Mesenteric fat pad (tissue), 1 donor: ENCODE measurements at places on chromosomes 6 and 20. TPM values are rescaled to one million over a fixed set of nuclear protein-coding genes. Genes with fewer than 3 reads are reported as not detected.

The TREM1 gene
- 20.6 TPM for total RNA-seq

The PREX1 gene
- 44.0 TPM for total RNA-seq

The PRSS16 gene
- 0.19 TPM for total RNA-seq

The TRIM40 gene
- not detected for total RNA-seq

The NHSL1 gene
- 11.9 TPM for total RNA-seq

The SEMG2 gene
- total RNA-seq: not detected

The MYCT1 gene
- total RNA-seq: 19.7 TPM

The OLIG3 gene
- total RNA-seq: not detected

The FAXC gene
- total RNA-seq: not detected

The TCF15 gene
- 7.0 TPM for total RNA-seq

The ZNF76 gene
- total RNA-seq: 24.5 TPM

The SSTR4 gene
- not detected for total RNA-seq

The SPATA25 gene
- 4.0 TPM for total RNA-seq

The OOEP gene
- not detected for total RNA-seq

The RHAG gene
- not detected for total RNA-seq

The NFATC2 gene
- total RNA-seq: 9.3 TPM

The SRC gene
- 23.9 TPM for total RNA-seq

The PRRT1 gene
- total RNA-seq: 1.0 TPM

GRCh38 chr20:10935658-10936402 is 262.0 kb upstream of the JAG1 start:
- DNase-seq: no peak

GRCh38 chr6:36853325-36853724 is 14.1 kb upstream of the CPNE5 start:
- no peak for DNase-seq

- DNase-seq: no peak
Observed at GRCh38 chr20:20201639-20202038, 149.3 kb downstream of the CFAP61 start.

GRCh38 chr6:99378636-99379035 is 15.4 kb downstream of the COQ3 start:
- DNase-seq: no peak

- DNase-seq: no peak
Observed at GRCh38 chr6:32432050-32432450, 7.6 kb upstream of the HLA-DRA start.

- no peak for DNase-seq
Observed at GRCh38 chr20:63651942-63652191, 1.4 kb downstream of the STMN3 start.

- DNase-seq: peak; percentile 62
Observed at GRCh38 chr20:61090541-61090940, 161.5 kb upstream of the CDH4 start.

DNA sequence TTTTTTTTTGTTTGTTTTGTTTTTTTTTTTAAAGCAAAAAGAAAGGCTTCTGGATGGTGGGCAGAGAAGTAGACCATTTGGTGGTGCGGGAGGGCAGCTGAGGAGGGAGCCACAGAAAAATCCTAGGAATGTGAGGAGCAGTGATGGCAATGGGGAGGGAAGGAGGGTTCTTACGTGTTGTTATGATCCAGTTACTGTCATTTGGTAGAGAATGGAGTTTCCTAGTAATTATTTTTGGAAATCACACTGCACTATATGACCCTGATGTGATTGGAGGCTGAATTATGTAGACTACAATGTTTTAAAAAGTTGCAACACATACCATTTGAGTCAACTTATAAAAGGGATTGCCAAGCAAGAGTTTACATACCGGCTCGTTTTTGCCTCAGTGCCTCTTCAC is 22.1 kb downstream of the ADGRF5 start:
- DNase-seq: no peak

GRCh38 chr6:11092668-11093375 is 812 bp upstream of the SMIM13 start:
- no peak for DNase-seq

- no peak for DNase-seq
Observed at GRCh38 chr6:142381845-142382378, 80.1 kb downstream of the ADGRG6 start.

GRCh38 chr6:39166189-39166911 is 51.4 kb upstream of the SAYSD1 start:
- peak; percentile 95 for DNase-seq

GRCh38 chr6:142913036-142913510 is 31.9 kb downstream of the HIVEP2 start:
- no peak for DNase-seq

DNA sequence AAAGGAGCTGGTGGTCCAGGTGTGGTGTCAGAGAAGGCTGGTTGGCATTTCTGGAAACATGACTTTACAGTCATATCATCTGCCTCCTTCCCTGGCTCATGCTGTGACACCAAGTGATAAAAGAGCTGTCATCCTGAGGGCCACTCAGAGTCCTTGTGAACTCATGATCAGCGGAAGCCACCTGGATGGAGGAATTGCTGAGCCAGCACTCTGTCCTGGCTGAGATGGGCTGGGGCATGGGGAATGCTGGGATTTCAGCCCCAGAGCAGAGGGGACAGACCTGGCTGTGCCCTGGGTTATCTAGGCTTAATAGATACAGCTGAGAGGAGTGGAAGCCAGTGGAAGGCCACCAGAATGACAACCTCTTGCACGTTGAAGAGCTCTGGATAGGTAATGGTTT is 214.3 kb downstream of the DHX35 start:
- no peak for DNase-seq

DNA sequence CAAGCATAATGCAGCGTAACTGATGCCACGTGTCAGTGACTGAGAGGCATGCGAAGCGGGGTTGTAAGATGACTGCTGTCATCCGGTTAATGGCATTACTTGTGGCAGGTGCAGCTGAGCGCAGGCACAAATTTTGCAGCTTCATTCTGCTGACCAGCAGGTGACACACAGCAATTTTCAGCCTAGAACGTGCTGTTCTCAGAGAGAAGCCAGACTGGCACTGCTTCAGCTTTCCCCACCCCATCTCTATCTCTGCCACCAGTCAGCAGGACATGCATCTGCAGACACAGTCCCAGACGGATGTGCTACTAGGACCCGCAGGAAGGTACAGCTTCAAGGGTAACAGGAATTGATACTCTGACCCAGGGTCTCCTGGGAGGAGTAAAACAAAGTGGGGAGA is 221.8 kb downstream of the KIF16B start:
- no peak for DNase-seq

DNA sequence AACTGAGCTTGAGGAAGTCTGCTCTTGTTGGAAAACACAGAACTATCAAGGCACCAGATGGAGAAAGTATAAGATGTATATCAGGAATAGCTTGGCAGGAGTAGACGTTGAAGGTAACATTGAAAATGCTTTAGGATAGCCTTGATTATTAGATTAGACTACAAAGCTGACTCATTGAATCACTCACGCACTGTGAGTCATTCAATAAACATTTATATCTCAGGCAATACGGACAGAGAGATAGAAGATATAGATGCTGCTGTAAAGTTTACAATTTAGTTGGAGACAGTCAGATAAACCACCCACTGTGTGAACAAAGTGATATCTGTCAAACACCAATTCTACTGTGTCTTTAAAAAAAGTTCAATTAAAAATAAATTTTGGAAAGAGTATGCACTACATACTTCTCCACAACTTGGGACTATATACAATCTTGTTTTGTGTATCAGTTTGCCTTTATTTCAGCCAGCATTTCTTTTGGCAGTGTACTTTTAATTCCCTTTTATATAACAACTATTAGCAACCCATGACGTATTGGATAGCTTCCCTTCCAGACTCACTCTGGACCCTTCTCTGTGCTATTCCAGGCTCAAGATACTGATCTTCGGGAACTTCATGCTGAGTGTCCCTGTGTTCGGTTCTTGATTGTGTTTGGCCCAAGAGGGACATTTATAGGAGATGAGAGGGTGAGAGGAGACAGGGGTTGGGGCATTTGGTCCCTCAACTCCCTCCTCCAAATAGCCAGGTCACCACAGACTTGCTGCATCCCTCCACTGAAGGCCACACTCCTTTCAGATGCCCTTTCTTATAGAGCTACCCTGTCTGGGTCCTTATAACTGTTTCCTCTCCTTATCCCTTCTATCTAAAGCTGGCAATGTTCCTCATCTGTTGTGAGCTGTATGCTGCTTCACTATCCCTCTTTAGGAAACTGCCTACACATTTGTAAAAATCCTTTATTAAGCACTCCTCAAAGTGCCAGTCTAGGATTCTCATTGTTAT is 176.6 kb upstream of the PTPRK start:
- DNase-seq: no peak

DNA sequence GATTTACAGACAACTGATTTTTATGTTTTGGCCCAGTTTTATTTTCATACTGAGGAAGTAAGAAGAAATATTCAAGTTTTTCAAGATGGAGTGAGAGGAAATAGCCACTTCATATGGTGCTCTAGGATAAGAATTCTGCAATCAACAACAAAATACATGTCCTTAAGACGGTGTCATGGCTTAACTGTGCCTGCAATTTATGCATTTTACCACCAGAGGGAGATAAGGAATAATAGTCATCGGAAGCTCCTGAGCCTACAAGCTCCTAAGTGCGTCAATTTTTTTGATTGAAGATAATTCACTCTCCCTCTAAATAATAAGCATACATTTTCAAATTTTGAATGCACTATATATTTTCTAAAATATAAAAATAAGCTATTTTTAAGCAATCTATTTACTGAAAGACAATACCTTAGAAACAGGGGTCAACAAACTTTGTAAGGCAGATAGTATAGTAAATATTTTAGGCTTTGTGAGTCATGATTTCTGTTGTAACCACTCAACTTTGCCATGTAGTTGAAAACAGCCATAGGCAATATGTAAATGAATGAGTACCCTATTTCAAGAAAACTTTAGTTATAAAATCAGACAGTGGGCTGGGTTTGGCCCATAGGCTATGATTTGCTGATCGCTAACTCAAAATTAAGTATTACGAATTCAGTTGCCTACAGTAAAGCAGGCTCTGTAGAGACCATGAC is 230.9 kb upstream of the DTNBP1 start:
- DNase-seq: no peak

DNA sequence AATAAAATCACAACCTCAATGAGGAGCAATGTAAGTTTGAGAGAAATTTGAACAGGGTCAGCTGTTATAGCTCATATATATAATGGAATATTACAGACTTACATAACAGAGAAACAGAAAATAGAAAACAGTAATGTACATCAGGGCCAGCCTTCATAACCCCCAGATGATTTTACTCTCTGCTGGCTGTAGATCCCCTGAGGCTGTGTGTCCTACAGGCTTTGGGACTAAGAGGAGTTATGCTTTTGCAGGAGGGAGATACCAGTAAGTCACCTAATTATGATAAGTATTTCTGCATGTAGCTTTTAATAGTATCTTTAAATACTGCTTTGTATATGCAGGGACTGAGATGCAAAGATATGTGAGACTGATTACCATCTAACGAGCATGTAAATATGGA is 105.8 kb upstream of the ASCC3 start:
- DNase-seq: no peak

GRCh38 chr6:142966294-142966693 is 21.3 kb upstream of the HIVEP2 start:
- no peak for DNase-seq

DNA sequence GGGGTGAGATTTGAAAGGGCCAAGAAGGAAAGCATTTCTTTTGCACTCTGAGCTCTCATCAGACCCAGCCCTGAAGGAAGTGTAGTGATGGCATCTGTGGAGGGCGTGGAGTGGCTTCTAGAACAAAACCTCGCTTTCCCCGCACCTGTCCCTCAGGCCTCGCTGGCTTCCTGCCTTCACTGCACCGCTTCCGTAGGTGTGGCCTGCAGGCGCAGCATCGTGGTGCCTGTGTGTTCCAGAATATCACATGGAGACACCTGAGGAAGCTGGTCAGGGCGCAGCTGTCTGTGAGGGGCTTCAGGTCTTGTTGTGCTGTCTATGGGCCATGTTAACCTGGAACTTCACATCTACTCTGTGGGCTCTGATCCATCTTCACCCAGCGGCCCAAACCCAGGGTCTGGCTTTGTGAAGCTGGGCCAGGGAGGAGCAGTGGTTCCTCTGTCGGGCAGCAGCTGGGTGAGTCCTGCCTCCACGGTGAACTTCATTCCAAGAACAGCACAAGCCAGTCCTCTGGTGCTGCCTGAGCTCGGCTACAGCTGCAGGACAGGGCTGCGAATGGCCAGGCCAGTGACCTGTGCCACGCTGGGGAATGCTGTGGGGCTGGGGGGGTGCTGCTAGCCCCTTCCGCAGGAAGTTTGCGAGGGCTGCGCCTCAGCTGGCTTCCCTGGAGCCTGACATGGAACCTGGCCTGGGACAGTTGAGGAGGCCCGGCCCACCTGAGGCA is 40.9 kb downstream of the DSTN start:
- DNase-seq: peak; percentile 89

GRCh38 chr6:21457647-21458046 is 135.9 kb upstream of the SOX4 start:
- DNase-seq: no peak

- DNase-seq: no peak
Observed at GRCh38 chr20:5678777-5679176, 71.4 kb upstream of the SHLD1 start.

DNA sequence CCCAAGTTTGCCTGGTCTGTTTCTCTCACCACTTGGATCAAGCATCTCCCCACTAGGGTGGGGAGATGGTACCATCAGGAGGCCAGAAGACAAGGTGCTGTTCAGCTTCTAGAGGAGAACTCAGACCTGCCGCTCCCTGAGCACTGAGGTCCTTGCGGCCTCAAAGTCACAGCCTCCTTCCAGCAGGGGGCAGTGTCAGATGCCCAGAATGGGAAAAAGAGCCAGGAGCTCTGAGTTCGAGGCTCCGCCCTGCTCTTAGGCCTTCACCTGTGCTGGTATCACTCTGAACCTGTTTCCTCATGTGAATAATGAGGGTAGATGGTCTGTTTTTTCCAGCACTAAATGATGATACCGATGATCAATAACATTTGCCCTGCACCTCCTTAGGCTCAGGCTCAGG is 68.7 kb downstream of the TOX2 start:
- DNase-seq: no peak

DNA sequence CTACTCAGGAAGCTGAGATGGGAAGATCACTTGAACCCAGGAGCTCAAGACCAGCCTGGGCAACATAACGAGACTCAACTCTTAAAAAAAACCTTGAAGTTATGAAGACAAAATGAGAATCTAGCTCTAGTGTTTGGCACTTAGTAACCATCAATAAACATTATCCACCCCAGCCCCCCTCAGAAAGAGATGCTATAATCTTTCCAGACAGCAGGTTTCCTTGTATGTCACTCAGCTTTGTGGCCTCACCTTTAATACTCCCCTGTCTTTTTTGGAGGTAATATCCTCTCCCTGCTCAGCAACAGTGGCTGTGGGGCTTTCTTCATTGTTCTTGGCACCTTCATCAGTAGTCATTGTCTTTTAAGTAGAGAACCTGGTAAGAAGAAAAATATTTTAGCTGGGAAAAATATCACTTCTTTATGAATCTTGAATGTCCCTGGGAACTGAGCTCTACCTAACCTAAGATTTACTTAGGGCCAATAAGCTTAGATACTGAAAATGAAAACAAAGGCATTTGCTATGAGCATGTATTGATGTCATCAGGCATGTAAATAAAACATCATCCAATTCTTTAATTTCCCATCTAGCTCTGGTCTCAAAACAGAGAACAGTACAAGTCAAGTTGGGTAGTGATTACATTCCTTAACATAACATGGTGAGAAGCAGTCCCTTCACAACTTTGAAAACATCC is 46.1 kb downstream of the FKBP5 start:
- no peak for DNase-seq

- DNase-seq: no peak
Observed at GRCh38 chr20:6708010-6708409, 59.5 kb upstream of the BMP2 start.
